ENCODE measurements at places on chromosomes 13 and 19. TPM values are rescaled to one million over a fixed set of nuclear protein-coding genes. Genes with fewer than 3 reads are reported as not detected.

OR7D2 gene
- 0.17 TPM for total RNA-seq

METTL21C gene
- not detected for total RNA-seq

PRKCG gene
- total RNA-seq, result not detected

C2CD4C gene
- 0.32 TPM for total RNA-seq

DNA sequence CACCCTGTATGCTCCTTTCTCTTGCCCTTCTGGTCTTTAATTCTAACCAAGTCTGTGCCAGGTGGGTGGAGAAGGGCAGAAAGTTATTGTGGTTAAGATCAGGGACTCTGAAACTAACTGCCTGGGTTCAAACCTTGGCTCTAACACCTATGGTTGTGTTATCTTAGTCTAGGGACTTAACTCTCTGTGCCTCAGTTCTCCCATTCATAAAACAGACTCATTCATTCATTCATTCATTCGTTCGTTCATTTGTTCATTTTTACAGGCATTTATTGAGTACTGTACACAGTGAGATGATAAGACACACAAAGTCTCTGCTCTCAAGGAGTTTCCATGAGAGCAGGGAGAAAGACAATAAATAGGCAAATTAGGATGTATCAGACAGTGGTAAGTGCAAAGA, 30.1 kb downstream of the SOX21 start:
- DNase-seq, result no peak

GRCh38 chr19:50893047-50893736, 18.0 kb downstream of the KLK4 start:
- no peak for DNase-seq

DNA sequence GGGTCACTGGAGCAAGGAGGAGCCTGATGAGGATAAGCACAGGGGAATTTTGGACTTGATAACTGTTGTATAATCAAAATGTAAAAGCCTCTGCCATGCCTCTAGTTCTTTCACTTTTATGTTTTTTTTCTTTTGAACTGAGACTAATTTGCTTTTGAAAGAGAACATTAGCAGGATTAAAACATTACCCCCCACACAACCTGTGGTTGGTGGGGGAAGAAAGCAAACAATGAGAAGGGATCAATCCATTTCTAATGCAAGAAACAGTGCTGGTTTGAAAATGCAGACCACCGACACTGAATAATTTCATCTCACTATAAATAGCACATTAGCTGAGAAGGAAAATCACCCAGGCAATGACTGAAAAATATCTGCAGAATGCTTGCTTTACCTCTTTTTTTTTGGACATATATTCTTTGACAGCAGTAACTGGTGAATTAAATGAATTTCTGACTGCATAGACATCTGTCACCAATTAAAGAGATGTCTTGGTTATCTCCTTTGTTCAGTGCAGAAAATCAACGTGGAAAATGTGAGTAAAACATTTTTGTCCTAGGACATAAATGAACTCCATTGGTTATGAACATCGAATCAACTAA, 48.6 kb upstream of the TRPC4 start:
- DNase-seq, result no peak

DNA sequence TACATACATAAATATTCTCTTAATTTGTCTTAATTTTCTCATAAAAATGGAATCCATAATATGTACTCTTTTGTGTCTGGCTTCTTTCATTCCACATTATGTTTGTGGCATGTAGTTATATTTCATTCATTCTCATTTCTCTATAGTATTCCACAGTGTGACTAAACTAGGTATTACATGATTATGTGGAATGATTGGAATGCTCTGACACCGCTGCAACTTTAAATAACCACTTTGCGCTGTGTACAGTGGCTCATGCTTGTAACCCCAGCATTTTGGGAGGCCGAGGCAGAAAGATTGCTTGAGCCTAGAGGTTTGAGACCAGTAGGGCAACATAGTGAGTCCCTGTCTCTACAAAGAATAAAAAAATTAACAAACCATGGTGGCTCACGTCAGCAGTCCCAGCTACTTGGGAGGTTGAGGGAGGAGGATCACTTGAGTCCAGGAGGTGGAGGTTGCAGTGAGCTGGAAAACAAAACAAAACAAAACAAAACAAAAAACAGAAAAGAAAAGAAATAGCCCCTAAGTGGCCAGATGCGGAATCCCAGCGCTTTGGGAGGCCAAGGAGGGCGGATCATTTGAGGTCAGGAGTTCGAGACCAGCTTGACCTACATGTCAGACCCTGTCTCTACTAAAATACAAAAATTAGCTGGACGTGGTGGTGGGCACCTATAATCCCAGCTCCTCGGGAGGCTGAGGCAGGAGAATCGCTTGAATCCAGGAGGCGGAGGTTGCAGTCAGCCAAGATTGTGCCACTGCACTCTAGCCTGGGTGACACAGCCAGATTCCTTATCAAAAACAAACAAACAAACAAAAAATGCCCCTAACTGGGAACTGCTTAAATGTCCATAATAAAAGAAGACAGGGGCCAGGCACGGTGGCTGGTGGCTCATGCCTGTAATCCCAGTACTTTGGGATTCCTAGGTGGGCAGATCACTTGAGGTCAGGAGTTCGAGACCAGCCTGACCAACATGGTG, 8.0 kb upstream of the SAE1 start:
- DNase-seq, result peak; percentile 72

GRCh38 chr19:39325778-39326665, 5.4 kb upstream of the LRFN1 start:
- DNase-seq, result peak; percentile 32

DNA sequence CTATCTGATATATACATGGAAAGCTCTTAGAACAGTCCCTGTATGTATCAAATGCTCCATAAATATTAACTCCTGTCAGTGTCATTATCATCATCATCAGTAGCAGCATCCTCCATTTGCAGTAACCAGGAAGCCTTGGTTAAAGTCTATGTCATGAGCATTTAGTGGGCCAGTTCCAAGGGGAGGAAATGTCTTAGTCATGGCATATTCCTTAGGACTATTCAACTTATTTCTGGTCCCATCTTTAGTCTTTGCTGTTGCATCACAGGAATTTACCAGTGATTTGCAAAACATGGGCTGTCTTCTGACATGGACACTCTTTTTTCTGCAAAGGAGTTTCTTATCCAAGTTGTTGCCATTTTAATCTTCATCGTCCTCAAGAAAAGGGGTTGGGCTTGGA, 98.4 kb downstream of the WDFY2 start:
- no peak for DNase-seq

DNA sequence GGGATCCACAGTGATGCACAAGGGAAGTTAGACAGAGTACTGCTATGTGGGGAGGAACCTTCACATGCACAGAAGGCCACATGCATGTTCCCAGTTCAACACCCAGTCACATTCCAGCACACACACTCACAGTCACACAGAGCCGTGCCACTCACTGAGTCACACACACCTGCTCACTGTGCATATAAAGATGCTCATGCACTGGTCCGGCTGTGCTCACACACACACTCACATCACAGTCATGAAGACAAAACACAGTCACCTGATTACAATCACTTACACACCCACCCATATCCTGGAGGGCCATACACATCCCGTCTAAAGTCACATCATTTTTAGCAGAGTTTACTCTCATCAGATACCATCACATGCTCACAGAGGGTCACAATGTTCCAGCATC, 478 bp downstream of the CLC start:
- DNase-seq, result peak; percentile 1

GRCh38 chr13:29564818-29565217, 30.7 kb downstream of the SLC7A1 start:
- no peak for DNase-seq

DNA sequence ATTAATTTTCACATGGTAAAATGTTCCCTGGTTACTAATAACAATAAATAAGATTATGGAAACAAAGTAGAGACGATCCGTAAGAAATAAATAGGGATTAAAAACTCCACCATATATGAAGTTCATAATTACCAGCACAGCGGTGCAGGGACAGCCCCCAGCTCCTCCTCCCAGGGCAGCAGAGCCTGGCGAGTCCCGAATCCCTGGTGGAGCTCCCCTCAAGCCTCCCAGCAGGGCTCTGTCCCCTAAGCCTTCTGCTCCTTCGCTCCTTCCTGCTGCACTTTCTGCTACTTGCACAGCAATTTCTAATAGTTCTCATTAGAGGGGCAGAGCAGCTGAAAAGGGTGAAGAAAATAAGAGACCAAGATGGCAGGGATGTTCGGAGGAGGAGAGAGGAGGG, 43.6 kb downstream of the RASA3 start:
- no peak for DNase-seq

- DNase-seq, result no peak
These were observed 10.9 kb downstream of the TMEM255B start for GRCh38 chr13:113769881-113770280.

Data from LHCN-M2 (cell line).